ENCODE measurements at places on chromosomes 2 and 18.

DNA sequence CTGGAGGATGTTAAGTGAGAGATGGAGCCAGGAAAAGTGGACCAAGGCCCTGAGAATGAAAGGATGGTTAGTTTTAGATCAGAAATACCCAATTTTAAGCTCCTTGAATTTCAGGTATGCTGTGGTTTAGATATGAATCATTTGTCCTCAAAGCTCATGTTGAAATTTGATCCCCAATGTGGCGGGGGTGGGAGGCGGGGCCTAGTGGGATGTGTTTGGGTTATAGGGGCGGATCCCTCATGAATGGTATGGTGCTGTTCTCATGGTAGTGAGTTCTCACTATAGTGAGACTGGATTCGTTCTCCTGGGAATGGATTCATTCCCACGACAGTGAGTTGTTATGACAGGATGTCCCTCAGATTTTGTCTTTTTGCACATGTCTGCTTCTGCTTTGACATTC lies 11.4 kb downstream of the MYO5B start:
- no peak for DNase-seq

- no peak for DNase-seq
Observed at GRCh38 chr18:79935499-79935898, 16.0 kb downstream of the SLC66A2 start.

DNA sequence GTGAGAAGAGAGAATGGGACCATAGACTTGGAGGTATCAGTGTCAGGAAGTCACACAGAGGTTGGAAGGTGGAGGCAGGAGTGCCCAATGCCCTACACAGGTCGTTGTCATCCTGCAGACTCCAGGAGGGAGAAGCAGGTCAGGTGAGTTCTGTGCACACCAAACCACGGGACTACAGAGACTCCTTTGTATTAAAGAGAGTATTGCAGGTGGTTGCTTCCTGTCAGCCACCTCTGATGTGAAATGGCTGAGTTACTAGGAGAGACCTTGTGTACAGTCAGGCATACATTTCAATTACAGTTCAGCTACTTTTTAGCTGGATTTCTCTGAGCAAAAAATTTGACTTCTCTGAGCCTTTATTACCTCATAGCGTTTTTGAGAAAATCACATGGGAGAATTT lies 51.6 kb downstream of the SPP2 start:
- DNase-seq: no peak

GRCh38 chr2:161417438-161418274 lies 1.6 kb downstream of the TBR1 start:
- DNase-seq: no peak

- no peak for DNase-seq
Observed at GRCh38 chr2:179106342-179106675, 56.4 kb upstream of the CCDC141 start.

DNA sequence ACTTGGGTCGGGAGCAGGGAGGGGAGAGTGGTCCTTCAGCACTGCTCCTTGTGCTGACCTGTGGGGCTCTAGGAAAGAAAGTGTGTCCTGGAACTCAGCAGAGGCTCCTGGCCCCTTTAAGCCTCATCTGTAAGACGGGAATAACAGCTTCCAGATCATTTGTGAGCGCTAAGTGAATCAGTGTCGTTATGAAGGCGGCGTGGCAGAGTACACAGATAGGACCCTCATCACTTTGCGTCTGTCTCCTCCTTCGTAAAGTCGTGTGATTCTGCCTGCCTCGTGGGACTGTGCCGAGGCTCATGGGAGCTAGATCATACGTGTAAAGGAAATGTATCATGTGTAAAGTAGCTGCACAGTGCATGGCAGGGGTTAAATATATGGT lies 18.6 kb downstream of the COLEC11 start:
- DNase-seq: peak; percentile 13

GRCh38 chr18:7358989-7359726 lies 128.3 kb downstream of the LRRC30 start:
- DNase-seq: no peak

DNA sequence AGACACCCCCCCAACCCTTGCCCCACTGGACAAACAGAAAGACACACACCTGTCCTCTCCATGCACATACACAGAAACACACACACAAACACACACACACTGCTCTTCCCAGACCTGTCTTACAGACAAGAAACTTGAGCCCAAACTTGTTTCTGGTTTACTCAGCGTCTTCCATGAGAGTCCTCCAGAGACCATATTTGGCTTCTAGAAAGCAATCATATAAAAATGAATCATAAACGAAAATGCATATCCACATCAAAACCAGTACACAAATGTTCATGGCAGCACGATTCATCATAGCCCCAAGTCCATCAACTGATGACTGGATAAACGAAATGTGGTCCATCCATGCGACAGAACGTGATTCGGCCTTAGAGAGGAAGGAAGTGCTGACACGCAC lies 84.2 kb upstream of the ASAP2 start:
- DNase-seq: no peak

- DNase-seq: peak; percentile 48
Observed at GRCh38 chr2:216918088-216918680, 58.3 kb upstream of the TNP1 start.

- no peak for DNase-seq
Observed at GRCh38 chr2:212282671-212283261, 255.8 kb downstream of the ERBB4 start.

DNA sequence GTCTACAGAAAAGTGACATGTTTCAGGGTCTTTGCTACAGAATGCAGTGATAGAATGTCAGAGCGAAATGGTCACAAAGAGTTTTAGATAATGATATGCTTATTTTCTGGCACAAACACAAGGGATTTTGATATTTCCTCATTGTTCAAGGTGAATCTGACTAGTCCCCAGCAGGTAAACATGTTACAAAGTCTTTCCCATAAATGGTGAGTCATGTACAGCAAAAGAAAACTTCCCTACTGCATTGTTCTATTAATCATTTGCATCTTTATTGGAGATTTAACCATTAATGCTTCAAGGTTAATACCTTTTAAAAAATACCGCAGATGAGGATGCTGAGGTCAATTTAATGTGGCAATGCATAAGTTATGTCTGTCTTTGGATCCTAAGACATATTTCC lies 19.1 kb upstream of the TRIB2 start:
- no peak for DNase-seq

- no peak for DNase-seq
Observed at GRCh38 chr18:11284811-11285210, 135.4 kb upstream of the PIEZO2 start.

GRCh38 chr2:216633616-216634369 lies 573 bp downstream of the IGFBP2 start:
- DNase-seq: peak; percentile 46

DNA sequence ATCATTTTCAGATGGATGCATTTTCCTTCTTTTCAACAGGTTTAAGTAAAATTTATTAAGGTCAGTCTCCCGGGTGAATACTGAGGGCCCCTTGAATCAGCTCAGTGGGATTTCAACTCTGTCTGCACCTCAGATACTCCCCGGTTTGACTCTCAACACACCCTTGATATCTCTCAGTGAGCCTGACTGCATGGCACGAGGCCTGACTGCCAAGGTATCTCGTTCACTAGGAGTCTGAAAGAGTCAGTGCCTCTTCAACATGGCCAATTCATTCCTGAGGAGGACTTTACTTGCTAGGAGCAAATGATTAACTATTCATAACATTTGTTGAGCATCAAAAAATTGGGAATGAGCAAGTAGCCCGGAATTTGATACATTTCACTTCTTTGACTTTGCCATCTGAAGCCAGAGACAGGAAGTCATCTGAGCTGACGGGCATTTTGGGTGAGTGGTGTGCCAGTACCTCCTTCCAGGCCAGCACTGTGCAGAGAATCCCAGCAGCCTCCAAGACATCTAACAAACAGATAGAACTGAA lies 81.0 kb downstream of the VAPA start:
- DNase-seq: no peak

- DNase-seq: no peak
Observed at GRCh38 chr2:199455545-199456382, 2.0 kb downstream of the SATB2 start.

- DNase-seq: no peak
Observed at GRCh38 chr2:156118753-156119416, 213.6 kb downstream of the NR4A2 start.

DNA sequence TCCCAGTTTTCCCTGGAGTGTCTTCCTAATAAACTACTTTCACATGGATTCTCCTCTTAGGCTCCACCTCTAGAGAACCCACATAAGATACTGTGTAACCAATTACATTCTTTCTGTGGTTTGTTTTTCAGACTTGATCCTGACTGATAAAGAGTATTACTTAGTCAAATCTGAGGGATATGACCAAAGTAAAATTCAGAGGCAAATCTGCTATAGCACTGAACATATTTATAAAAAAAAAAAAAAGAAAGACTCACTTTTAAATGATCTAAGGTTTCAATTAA lies 13.9 kb downstream of the CKAP2L start:
- no peak for DNase-seq

DNA sequence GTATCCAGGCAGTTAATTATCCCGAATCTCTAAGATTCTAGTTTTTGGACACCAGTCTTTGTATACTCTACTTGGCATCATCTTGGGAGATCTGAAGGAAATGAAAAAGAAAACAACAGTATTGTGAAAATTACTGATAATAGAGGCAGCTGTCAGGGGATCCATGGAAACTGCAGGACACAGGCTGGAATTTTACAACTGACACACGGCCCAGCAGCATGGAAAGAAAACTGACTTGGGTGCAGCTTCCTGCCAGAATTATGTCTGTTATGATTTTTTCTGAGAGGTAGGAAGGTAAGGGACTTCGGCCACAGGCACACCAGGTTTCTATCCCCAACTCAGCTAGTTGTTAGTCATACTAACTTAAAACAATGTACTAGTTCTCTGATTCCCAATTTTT lies 57.7 kb upstream of the ERBB4 start:
- DNase-seq: no peak

DNA sequence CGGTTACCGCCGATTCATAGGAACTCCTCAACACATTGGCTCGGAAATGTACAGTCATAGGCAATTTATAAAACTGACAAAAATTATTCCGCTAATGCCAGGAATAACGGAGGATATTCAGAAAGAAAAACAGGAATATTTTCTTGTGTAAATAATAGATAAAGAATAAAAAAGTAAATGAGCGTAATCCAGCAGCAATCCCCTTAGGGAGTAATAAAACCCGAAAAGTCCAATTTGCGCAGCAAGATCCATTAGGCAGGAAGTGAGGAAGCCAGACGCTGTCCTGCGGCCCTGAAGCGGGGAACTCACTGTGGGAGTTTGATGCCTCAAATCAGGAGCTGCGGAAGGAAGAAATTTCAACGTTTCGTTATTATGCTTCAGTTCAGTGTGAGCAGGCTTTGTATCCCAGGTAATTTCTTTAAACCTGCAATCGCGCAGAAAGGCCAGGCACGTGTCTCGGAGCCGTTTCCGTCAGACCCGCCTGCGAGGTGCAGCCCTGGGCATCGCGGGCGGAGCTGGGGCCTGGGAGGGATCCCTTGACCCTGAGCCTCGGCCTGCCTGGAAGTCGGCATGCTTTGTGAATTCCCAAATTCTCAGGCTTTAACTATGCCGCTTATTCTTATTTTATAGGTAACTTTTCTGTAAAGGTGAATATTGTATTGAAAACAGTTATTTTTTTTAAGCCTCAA lies 180.9 kb upstream of the ALKAL2 start:
- DNase-seq: no peak

- DNase-seq: no peak
Observed at GRCh38 chr2:8669157-8669817, 12.6 kb upstream of the ID2 start.

- DNase-seq: no peak
Observed at GRCh38 chr2:235054475-235054874, 102.7 kb downstream of the SH3BP4 start.

GRCh38 chr18:45102863-45103262 lies 422.2 kb downstream of the SETBP1 start:
- DNase-seq: no peak

DNA sequence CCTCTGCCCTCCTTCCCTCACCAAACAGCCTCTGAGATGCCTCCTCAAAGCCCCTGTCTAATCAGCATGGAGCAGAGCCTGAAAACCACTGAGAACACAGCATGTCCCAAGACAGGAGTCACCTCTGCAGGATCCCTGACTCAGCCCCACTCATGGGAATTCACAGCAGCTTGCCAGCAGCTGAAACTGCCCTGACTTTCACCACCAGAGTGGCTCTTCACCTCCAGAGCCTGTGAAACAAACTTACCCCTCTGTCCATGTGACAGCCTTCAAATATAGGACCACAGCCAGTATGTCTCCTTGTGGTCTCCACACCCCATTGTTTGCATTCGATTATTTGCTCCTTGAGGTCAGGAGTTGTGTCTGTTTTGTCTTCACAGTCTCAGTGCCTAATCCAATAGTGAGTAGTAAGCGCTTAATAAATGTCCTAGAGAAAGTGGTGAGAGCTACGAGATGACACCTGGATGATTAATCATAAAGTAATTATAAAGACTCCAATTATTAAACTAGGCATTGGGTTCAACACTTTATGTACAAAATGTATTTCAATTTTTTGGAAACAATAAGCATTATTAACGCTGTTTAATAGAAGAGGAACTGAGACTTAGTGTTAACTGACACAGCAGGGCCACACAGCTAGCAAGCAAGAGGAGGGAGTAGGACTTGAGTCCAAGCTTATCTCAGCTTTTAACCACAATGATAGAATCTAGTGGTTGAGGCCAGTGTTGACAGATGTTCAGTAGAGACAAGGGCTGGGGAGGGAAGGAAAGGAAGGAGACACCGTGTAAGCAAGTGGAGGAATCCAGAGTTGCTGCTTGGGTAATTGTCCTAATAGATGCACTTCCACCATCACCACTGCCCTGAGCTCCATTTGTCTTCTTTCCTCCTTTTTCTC lies 358.7 kb upstream of the TNP1 start:
- DNase-seq: no peak

DNA sequence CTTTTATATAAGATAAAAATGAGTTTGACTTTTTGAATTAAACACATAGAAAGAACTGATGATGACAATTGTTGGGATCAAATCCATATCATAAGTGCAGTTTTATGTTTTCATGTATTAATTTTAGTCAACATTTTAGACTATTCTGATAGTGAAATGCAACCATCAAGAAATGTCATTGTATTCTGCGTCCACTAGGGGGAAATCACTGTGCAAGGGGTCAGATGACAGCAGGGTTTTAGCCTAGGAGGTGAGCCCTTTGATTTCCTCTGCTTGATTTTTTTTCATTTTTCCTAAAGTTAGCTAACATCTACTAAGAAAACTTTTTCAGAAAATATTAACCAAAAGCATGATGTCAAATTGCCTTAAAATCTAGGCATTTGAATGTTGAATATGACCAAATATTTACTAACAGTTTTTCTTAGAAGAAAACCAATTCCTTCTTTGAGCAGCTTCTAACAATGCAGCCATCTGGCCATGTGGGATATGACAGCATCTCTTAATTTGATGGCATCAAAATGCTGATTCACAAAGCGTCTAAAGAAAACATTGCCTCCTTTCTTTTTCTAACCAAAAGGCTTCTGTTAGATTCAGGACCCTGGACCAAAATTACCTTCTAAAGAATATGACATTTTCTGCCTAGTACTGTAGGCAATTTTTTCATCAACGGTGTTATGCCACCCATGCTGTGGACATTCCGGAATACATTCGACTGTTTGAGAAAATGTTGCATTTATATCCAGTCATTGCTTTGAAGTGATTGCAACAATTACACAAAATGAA lies 141.5 kb downstream of the SPHKAP start:
- no peak for DNase-seq

GRCh38 chr2:199509403-199509802 lies 51.7 kb upstream of the SATB2 start:
- DNase-seq: no peak

GRCh38 chr18:21513292-21513691 lies 87.2 kb downstream of the ESCO1 start:
- DNase-seq: no peak

GRCh38 chr2:163735685-163736432 lies at the start of gene FIGN:
FIGN (minus strand) TSS chr2:163736008; CDS start chr2:163734927, 1,081 bp downstream.
- DNase-seq: peak; percentile 88
